Type B pancreatic cell (in vitro differentiated cells): ENCODE measurements at places on chromosomes 4 and X. TPM values are rescaled to one million over a fixed set of nuclear protein-coding genes. Genes with fewer than 3 reads are reported as not detected.

PAGE4 gene
- not detected in 2 replicates for total RNA-seq

ANXA10 gene
- total RNA-seq, result 10.6 and 39.8 TPM in 2 replicates

DNA sequence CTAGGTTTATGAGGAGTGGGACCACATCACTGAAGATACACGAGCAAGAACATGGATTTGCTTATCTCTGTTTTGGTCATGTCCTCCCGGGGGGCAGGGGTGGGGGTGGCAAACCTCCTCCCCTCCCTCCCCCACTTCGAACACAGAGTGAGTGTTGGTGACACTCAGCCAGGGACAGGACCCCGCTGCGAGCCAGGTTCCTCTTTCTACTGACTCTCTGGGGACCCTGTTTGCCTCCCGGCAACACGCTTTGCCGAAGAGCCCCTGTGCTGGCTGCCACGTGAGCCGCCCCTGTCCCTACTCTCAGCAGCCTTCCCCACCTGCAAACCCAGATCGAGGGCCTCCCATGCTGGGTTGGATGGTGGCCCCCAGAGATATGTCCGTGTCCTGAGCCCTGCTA lies 34.7 kb downstream of the P2RY8 start:
- H3K27ac ChIP-seq, result no peak overlapping the region
- no peaks in the 10 kb centered on the region for H3K36me3 ChIP-seq
- DNase-seq, result no peak
- H3K27me3 ChIP-seq, result no peaks in the 10 kb centered on the region

- no peak for DNase-seq
- no peaks in the 10 kb centered on the region for H3K36me3 ChIP-seq
- H3K27ac ChIP-seq, result no peak overlapping the region
- H3K4me3 ChIP-seq, result no peak overlapping the region
- peaks cover 5% of the 10 kb centered on the region for H3K4me1 ChIP-seq
These were observed 431 bp downstream of the C4orf50 start for GRCh38 chr4:6017800-6018199.
